ACHN (cell line): ENCODE measurements at places on chromosomes 13 and 19.

- no peak for DNase-seq
Measured at GRCh38 chr13:44135566-44135965, 238.1 kb upstream of the SERP2 start.

DNA sequence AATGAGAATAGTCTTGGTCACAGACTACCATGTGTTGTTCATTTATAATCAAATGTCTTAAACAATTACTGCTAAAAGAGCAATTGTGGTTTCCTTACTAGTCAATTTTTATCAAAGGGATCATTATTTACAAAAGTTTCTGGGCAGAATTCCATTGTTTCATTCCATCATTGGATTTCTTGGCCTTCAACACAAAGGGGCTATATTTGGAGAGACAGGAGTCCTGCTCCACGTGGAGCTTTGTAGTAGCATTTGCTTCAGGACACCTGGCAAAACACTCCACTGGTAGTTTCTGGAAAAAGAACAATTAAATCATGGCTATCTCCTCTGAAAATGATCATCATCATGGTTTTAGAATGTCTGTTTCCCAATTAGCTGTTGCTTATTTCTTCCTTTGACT, 22.3 kb upstream of the STARD13 start:
- DNase-seq = no peak

- peak; percentile 45 for DNase-seq
Measured at GRCh38 chr13:42272115-42272803, at the start of gene AKAP11. Gene AKAP11, plus strand, starts transcription at chr13:42272152. Its CDS starts 14,197 bp downstream, at chr13:42286349.

- no peak for DNase-seq
Measured at GRCh38 chr19:16031872-16032200, 44.5 kb upstream of the TPM4 start.
